ENCODE measurements at places on chromosomes 4 and X.

DNA sequence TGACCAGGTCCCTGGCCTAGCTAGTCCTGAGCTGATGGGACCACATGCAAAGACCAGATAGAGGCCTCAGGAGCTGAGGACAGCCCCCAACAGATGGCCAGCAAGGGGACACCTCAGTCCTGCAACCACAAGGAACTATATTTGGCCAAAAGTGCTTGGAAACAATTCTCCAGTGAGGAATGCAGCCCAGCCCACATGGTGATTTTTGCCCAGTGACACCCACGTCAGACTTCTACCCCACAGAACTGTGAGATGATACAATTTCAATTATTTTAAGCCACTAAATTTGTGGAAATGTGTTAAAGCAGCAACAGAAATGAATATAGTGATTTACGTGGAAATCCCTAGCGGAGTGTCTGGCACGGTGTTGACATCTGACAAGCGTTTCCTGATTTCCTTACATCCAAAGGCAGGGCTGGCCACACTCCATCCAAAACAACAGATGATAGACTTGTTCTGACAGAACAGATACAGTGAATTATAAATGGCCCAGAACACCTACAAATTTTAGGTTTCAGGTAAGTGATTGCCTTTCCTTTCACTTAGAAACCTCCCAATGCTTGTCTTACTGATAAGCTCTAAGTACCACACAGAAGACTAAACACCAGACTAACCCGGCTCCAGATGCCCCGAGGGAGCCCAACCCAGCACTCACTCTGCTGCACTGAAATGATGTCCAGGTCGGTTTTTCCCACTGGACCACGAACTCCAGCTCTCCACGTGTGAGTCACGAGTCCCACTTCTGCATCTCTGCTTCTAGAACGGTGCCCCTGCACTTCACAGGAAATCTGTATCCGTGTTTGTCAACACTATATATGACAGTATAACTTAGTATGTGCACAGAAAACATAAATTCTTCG is 5.8 kb downstream of the AFAP1 start:
- DNase-seq: no peak

GRCh38 chr4:52241916-52242315 is 190.8 kb downstream of the SPATA18 start:
- no peak for DNase-seq

DNA sequence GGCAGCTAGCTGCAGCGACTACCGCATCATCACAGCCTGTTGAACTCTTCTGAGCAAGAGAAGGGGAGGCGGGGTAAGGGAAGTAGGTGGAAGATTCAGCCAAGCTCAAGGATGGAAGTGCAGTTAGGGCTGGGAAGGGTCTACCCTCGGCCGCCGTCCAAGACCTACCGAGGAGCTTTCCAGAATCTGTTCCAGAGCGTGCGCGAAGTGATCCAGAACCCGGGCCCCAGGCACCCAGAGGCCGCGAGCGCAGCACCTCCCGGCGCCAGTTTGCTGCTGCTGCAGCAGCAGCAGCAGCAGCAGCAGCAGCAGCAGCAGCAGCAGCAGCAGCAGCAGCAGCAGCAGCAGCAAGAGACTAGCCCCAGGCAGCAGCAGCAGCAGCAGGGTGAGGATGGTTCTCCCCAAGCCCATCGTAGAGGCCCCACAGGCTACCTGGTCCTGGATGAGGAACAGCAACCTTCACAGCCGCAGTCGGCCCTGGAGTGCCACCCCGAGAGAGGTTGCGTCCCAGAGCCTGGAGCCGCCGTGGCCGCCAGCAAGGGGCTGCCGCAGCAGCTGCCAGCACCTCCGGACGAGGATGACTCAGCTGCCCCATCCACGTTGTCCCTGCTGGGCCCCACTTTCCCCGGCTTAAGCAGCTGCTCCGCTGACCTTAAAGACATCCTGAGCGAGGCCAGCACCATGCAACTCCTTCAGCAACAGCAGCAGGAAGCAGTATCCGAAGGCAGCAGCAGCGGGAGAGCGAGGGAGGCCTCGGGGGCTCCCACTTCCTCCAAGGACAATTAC is 1.4 kb downstream of the AR start:
- DNase-seq: no peak

GRCh38 chrX:97995834-97996233 is 1112.1 kb downstream of the RPA4 start:
- no peak for DNase-seq

GRCh38 chr4:4762909-4763821 is 96.3 kb upstream of the MSX1 start:
- no peak for DNase-seq

DNA sequence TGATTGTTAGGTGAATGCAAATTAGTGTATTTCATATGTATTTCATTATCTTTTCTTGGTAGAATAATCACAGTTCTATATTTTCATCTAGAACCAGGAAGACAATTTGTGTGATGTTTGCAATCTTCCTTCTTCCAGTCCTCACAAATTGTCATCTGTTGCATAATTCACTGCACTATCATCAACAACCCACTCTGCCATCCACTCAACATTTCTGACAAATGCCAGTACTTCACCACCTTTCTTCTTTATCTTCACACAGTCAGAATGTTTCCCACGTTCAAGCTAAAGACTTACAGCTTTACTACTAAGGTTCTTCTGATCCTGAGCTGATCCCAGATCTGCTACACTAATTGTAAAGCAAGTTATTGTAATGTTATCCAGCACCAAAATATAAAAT is 107.8 kb downstream of the IQCM start:
- DNase-seq: no peak

- no peak for DNase-seq
These were observed 349.3 kb downstream of the PTTG2 start for GRCh38 chr4:38309471-38309870.

DNA sequence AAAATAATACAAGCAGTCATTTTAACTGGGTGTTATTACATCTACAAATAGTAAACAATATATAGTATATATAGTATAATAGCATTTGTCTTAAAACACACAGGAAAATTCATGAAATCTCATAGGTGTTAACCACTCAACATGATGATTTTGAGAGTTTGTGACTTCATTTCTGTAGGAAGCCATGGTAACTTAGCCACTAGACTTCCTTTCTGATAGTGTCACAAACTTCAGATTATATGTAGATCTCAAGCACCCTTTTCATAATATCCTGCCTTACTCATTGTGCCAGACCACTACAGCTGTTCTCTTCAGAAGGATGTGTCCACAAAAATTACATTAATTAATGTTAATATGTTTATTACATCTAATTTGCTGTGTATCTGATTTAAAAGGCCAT is 1250.6 kb downstream of the ADGRL3 start:
- no peak for DNase-seq

- no peak for DNase-seq
These were observed 7.9 kb downstream of the SPARCL1 start for GRCh38 chr4:87521319-87521718.

DNA sequence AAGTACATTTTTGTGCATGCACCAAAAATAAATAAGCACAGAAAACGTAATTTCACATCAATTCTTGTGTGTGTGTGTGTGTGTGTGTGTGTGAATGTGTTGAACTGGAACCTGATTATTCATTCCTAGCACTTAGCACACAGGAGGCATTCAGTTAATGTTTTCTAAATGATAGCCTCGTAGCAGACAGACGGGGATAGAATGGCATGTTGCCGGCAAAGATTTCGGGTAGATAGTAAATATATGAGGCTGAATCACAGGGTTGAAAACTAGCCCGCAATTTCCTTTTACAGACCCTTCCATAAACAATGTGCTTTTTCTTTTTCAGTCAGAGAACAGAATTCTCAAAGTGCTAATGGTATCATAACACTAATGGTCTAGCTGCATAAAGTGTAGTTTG is 13.5 kb downstream of the MAOB start:
- DNase-seq: no peak

- DNase-seq: peak; percentile 20
These were observed at the start of gene FRAS1 for GRCh38 chr4:78057135-78057599. TSS of gene FRAS1 (plus strand) at chr4:78057323. CDS start at chr4:78058010, 687 bp downstream.

- no peak for DNase-seq
These were observed 132.3 kb upstream of the VCX3A start for GRCh38 chrX:6667048-6667768.

DNA sequence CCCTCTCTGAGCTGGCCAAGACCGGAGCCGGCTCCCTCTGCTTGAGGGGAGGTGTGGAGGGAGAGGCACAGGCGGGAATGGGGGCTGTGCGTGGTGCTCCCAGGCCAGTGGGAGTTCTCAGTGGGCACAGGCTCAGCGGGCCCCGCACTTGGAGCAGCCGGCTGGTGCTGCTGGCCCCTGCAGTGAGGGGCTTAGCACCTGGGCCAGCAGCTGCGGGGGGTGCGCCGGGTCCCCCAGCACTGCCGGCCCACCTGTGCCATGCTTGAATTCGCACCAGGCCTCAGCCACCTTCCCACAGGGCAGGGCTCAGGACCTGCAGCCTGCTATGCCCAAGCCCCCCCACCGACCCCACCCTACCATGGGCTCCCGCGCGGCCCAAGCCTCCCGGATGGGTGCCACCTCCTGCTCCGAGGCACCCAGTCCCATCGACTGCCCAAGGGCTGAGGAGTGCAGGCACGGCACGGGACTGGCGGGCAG is 602.5 kb downstream of the KCTD8 start:
- DNase-seq: no peak

DNA sequence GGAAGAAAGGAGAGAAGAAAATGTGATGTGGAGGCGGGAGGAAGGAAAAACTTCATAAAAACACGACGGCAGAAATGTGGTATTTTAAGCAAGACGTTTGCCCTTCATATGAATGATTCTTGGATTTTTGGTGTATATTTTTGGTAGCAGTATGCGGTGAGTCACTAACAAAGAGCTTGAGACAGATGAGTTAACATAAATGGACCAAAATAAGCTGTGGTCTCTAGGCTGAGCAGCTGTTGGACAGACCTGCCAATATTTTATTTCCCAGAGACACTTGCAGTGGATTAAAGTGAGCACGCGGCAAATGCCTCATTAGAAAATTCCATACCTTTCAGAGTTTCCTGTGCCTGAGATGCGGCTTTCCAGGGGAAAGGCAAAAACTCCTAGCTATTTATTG is 43.1 kb upstream of the RPS6KA3 start:
- DNase-seq: no peak

- DNase-seq: no peak
These were observed 72.8 kb downstream of the FHIP1A start for GRCh38 chr4:151481813-151482212.

DNA sequence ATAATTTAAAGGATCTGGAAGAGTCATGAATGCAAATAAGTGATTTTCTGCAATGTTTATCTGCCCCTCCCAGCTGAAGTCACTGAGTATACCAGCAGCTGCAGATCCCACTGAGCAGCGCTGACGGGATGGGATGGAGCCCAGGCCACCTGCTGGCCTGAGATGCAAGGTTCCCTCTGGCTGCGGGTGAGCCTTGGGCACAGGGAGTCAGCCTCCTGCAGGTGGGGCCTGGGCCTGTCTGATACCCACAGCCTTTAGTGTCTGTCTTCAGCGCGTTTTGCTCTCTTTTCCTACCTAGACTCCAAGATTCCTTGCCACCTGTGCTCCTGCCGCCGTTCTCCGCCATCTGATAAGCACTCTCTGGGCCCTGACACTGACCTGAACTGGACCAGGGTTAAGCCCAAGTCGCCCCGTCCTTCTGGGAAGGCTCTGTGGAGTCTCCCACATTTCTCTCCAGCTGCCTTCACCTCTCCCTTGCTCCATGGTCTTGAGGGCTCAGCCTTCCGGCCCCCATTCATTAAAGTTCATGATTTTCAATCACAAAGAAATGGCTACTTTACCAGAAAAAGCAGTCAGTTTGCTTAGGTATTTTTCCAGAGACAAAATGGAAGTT is 223.1 kb upstream of the FAT1 start:
- DNase-seq: peak; percentile 85

DNA sequence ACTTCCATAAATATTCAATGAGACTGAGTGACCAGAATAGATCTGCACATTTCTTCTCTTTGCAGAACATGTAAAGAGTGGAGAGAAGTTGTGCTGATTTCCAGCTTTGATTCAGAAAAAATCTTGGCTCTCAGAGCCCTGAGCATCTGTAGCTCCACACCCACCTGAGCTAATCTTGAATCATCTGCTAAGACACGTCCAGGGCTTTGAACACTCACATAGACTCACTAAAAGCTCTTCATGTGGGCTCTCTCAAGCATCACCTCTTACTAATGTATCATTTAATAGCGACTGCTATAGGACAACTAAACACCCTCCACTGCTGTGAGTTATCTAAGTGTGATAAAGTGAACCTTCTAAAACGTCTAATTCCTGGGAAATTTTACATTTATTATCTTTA is 147.7 kb upstream of the GRIA3 start:
- DNase-seq: no peak

DNA sequence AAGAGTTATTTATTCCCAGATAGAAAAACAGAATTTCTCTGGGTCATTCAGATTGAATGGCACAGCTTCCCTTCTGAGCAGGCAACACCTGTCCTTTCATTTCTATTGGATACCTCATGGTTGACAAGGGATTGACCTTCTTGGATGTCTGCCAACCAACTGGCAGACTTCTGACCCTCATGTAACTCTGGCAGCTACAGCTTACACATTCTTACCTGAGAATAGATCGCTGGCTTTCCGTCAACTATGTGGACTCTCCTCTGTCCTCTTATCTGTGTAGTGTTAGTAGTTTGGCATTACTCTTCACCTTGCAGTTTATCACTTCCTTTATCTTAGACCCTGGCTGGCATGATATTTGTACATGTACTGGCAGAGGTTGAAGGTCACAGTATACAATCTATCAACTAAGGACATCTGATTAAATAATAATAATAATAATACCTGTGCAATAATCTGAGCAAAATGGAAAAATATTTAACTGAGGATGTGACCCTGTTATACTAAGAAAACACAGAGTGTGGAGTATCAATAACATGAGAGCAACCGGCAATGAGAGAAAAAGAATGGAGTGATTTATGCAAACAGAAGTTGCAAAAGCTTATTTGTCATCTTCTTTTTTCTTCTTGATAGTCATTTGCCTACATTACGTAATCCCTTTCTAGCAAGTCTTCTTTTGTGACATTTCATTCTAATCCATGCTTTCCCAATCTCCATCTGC is 1118.2 kb downstream of the ARAP2 start:
- DNase-seq: no peak

DNA sequence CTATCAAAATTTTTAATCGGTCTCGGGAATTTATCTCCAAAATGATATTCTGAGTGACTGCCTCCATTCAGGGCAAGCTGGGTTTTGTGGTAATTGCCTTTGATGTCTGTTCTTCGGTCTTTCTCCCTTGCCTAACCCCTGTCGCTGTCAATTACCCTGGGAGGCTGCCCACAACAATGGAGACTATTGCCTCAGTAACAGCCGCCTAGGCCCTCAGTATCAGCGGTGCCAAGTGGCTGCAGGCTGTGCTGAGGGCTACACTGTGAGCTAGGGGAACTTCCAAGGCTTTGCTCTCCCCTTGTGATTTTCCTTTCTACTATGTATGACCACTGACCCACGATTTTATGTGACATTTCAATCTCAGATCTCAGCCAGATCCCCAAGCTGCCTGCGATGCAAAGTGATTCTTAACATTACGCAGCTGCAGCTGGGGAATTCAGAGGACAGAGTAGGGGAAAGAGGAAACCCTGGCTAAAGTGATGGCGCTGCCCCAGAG is 36.3 kb upstream of the REST start:
- no peak for DNase-seq
